ENCODE measurements at places on chromosomes 13 and 19. TPM values are rescaled to one million over a fixed set of nuclear protein-coding genes. Genes with fewer than 3 reads are reported as not detected.

- DNase-seq = peak; percentile 47
These were observed 1.4 kb downstream of the SPACA6 start for GRCh38 chr19:51694318-51695085.

DNA sequence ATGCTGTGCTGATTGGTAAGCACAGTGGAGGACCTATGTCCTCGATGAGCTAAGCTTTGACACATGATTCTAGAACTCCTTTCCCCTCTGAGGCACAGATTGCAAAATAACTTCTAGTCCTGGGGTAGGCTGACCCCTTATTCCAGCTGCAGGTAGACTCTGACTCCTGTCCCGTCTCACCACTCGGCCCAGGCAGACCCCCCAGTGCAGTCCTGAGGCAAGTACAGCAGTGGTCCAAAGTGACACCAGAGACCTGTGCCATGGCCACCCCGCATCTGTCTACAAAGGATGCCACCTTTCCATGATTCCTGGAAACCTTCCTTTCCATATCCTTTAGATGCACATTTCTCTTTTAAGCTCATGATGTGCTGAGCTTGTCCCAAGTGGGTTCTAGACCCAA, 482.5 kb downstream of the ZNF536 start:
- peak; percentile 9 for DNase-seq

GRCh38 chr13:102392481-102393209, 9.2 kb downstream of the FGF14 start:
- no peak for DNase-seq

GRCh38 chr13:95367309-95367843, 66.1 kb upstream of the ABCC4 start:
- no peak for DNase-seq

GRCh38 chr19:55080121-55080967, 4.7 kb downstream of the EPS8L1 start:
- no peak for DNase-seq

DNA sequence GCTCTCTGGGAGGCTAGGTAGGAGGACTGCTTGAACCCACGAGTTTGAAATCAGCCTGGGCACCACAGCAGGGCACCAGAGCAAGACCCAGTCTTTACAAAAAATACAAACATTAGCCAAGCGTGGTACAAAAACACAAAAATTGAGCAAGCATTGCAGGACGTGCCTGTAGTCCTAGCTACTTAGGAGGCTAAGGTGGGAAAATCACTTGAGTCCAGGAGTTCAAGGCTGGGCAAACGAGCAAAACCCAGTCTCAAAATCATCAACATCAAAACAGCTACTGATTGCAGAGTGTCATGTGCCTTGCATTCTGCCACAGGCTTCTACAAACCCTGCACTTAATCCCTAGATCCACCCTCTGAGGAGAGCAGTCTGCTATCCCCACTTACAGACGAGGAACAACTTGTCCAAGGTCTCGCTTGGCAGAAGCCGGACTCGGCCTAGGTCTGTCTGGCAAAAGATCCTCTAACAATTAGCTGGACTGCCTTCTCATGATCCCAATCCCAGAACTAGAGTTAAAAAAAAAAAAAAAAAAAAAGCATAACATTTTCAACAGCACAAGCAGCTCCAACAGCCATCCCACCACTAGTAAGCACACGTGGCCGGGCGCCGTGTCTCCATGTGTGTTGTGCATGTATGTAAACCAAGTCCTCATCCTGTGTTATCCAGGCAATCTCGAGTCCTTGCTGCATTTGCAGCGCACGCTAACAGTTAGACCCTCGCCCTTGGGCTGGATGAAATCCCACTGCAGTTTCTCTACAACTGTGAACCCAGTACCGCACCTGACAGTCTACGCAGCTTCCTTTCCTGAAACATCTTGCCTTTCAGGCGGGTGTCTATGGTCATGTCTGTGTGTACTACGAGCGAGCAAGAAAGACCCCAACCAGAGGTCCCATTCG, 2.0 kb downstream of the PPP6R1 start:
- DNase-seq = no peak

DNA sequence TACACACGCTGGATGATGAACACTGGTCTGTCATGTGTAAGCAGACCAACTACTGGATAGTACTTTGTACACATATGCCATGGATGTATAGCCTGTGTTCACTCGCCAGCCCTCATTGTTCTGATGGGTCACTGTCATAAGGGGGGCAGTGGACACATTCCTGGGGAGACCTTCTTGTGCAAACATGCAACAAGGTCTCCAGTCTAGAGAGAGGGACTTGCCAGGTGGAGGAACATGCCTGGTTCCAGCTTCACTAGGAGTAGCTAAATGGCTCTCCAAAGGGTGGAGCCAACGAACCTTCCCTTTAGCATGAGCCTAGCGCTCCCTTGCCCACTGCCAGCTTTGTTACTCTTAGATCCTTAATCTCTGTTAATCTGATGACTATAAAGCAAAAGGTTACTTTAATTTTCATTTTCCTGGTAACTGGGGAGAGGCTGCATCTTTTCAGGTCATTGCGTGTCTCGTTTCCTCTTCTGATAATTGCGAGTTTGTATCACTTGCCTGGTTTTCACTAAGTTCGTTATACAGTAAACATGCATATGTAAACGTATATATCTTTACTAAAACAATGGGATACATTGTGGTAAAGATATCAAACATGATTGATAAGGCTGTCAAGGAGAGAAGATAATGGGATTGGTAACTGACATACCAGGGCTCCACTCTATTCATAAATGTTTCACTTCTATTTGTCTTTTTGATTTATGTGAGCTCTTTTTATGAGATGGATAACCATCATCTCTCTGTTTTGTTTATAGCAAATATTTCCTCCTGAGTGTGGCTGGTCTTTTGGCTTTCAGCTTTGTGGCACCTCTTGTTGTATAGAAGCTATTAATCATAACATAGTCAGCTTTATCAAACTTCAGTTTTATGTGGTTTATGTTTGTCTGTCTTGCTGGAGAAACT, 235.2 kb upstream of the SGCG start:
- no peak for DNase-seq

- DNase-seq = no peak
These were observed 27.2 kb upstream of the CBY2 start for GRCh38 chr13:45674908-45675307.

DNA sequence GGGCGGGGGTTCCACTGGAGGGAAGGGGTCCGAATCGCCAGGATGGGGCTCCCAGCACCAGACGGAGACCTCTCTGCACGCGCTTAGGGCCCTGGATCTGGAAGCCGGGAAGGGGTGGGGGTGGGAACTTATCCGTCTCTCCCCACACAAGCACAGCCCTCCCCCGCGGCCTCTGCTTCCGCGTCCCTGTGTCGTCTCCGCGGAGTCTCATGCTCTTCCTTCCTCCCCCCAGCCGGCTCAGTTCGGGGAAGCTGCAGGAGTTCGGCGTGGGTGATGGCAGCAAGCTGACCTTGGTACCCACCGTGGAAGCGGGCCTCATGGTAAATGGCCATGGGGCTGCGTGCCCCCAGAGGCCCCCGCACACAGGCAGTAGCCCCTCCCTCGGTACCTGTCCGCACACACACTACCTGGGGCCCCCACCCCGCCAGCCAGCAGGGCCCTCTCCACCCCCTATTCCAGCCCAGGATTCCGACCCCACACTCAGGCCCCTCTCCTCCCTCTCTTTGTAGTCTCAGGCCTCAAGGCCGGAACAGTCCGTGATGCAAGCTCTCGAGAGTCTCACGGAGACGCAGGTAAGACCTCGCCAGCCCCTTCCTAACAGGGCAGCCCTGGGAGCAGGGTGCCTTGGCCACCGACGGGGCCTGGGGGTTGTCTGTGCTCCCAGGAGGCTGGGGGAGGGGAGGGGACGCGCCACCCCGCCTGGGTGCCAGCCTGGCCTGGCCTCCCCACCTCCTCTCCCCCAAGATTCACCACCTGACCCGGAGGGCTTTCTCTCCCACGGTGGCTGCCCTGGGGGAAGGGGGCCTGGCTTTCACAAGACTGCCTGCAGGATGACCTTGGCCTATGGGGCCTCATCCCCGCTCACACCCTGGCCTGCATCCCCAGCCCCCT, 3.2 kb downstream of the MIDN start:
- DNase-seq = no peak

DNA sequence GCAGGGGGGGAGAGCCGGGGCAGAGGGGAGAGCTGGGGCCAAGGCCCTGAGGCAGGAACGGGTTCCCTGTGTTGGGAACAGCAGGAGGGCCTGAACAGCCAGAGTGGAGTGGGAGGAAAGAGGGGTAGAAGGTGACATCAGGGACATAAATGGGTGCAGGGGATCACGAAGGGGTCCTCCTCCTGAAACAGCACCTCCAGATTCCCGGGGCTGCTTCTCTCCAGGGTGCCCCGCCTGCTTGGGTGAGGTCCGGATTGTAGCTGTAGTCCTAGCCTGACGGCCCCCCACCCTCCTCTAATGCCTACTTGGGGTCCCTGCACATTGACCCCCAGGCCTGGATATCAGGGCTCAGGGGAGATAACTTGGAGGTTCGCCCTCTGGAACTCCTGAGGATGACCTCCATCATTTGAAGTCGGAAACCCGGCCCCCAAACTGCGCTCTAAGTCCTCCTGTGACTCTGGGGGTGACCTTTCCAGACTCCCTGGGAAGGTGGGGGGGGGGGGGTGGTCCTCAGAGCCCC, 473 bp upstream of the SCN1B start:
- no peak for DNase-seq

DNA sequence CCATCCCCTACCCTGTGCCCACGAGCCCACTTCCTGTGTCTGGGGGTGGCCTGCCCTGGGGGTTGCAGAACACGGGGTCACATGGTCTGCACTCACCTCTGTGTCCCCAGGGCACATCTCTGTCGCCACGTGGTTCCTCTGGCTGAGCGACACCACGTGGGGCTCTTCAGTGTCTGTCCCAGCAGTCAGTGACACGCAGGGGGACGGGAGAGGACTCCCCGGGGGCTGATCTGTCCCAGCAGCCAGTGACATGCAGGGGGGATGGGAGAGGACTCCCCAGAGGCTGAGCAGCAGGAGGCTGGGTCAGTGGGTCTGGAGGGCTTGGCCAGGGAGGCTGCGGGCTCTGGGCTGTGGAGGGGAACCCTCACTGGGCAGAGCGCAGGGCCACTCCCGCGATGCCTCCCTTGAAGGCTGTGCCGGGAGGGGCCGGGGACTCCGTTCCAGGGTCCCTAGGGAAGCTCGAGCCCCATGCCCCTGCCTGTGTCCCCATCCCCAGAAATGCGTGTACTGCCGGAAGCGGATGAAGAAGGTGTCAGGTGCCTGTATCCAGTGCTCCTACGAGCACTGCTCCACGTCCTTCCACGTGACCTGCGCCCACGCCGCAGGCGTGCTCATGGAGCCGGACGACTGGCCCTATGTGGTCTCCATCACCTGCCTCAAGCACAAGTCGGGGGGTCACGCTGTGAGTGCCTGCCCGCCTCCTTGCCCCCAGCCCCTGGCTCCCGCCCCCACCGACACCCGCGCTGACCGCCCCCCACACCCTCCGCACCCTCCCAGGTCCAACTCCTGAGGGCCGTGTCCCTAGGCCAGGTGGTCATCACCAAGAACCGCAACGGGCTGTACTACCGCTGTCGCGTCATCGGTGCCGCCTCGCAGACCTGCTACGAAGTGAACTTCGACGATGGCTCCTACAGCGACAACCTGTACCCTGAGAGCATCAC, 174.8 kb downstream of the KDM4B start:
- no peak for DNase-seq

- no peak for DNase-seq
These were observed 989 bp upstream of the SACS start for GRCh38 chr13:23434491-23434890.

DNA sequence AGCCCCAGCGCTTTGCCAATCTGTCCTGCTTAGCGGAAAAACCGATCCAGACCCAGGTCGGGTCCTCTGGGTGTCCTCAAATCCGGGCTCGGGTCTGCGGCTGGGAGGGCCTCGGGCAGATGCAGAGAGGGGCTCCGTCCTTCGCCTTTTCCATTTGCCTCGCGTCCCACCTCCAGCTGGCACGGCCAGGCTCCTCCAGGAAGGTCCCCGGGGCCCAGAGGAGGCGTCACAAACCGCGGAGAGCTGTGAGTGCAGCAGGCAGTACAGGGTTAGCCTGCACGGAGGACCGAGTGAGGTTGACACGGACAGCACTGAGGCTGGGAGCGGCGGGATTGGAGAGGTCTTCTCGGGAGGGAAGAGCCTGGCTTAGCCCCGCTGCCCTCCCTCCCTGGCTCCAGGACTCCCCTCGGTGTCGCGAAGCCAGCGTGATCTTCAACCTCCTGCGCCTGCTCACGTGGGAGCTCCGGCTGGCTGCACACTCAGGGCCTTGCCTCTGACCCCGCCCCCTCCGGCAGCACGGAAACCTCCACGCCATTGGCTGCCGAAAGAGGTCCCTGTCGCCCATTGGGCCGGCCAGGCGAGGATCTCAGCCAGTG, 2.8 kb upstream of the IFNL2 start:
- no peak for DNase-seq

- no peak for DNase-seq
These were observed 279.3 kb upstream of the KLF12 start for GRCh38 chr13:74413482-74413881.

DNA sequence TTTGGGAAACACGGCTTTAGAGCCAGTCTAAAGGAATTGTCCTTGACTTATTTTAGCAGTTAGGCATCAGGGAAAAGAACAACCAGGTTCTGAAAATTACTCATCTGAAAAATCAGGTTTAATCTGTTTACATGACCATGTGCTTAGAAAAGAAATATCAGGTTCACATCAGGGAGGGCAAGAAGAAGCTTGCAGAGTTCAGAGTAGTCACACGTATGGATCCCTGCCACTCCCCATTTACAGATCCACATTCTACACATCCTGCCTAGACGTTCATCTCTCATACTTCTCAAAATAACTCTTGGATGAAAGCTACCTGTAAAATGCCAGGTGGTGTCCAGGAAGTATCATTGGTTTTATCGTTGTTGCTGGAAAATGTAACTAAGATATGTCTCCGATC, 14.0 kb upstream of the PHF11 start:
- DNase-seq = no peak

DNA sequence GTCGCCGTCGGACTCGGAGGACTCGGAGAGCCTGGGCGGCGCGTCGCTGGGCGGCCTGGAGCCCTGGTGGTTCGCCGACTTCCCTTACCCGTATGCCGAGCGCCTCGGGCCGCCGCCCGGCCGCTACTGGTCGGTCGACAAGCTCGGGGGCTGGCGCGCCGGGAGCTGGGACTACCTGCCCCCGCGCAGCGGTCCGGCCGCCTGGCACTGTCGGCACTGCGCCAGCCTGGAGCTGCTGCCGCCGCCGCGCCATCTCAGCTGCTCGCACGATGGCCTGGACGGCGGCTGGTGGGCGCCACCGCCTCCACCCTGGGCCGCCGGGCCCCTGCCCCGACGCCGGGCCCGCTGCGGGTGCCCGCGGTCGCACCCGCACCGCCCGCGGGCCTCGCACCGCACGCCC, 2.5 kb upstream of the GRWD1 start:
- DNase-seq = no peak

GRCh38 chr19:7605490-7606222, 10.0 kb downstream of the CAMSAP3 start:
- no peak for DNase-seq

- peak; percentile 82 for DNase-seq
These were observed at the start of gene CPT1C for GRCh38 chr19:49690656-49691242. CPT1C (plus strand) TSS chr19:49691116; CDS start chr19:49692253, 1,137 bp downstream.

- DNase-seq = no peak
These were observed 88.9 kb downstream of the SLC25A15 start for GRCh38 chr13:40878321-40878720.

GRCh38 chr13:41880966-41881365, 79.9 kb downstream of the VWA8 start:
- DNase-seq = no peak

DHDH gene
- total RNA-seq = not detected

GPR183 gene
- total RNA-seq = 7.6 TPM

GJB6 gene
- not detected for total RNA-seq

ZNF154 gene
- total RNA-seq = 3.3 TPM

LRRC25 gene
- 6.8 TPM for total RNA-seq

CCDC70 gene
- total RNA-seq = not detected

ZNF134 gene
- total RNA-seq = 11.5 TPM

ZNF805 gene
- 11.6 TPM for total RNA-seq

CBARP gene
- total RNA-seq = 2.6 TPM

HPN gene
- 7.2 TPM for total RNA-seq

Measured in right atrium auricular region (tissue), 2 donors.